HCT116 (cell line): ENCODE measurements at places on chromosomes 5 and 9.

- DNase-seq: no peak
These were observed 105.1 kb downstream of the LMNB1 start for GRCh38 chr5:126881821-126882600.

GRCh38 chr5:180387798-180388197 is 34.7 kb upstream of the GFPT2 start:
- no peak for DNase-seq

DNA sequence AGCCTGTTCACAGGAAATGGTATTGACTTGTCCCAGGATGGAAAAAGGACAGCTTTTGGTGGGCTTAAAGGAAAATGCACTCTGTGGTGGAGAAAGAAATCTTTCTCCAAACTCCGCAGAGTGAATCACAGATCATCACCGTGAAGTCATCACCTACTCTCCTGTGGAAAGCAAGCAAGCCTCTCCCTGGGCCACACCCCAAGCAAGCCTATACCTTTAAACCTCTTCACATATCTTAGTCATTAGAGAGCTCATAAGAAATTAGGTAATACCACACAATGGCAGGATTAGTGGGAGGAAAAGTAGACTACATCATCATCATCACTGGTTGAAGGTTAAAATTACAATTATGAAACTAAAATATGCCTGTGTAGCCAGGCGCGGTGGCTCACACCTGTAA is 23.2 kb downstream of the TLE1 start:
- no peak for DNase-seq

DNA sequence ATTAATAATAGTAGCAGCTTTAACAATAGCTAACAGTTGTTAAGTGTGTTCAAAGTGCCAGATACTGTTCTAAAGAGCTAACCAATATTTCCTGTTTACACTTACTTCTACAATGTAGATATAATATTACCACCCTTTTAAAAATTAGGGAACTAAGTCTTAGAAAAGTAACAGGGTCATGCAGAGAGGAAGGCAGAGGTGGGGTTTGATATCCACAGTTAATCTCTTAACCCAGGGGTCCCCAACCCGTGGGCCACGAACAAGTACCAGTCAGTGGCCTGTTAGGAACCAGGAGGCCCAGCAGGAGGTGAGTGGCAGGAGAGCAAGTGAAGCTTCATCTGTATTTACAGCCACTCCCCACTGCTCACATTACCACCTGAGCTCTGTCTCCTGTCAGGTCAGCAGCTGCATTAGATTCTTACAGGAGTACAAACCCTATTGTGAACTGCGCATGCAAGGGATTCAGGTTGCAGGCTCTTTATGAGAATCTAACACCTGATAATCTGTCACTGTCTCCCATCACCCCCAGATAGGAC is 89.1 kb downstream of the ACTL7B start:
- no peak for DNase-seq

GRCh38 chr5:103587185-103587748 is 24.7 kb upstream of the NUDT12 start:
- DNase-seq: no peak

GRCh38 chr5:163552536-163552935 is 47.1 kb downstream of the MAT2B start:
- no peak for DNase-seq
